GM03348 (cell line): ENCODE measurements at places on chromosomes 12 and 14.
A peak's percentile ranks its signal among the peaks of the same experiment; 100 is the strongest.

DNA sequence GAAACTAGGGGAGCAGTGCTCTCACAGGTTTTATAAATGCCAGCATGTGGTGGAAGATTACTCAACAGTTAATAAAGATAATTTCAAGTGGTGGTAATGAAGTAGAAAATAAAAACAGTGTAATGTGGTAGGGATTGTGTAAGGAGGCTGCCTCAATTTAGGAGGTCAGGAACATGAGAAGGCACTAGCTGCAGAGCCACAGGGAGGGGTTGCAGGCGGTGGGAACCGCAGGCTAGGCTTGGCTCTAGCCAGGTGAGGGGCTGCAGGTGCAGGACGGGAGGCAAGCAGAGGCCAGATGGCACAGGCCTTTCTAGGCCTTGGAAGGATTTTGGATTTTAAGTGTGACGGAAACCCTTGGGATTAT, 768 bp downstream of the METTL25 start:
- peak; percentile 16 for DNase-seq

GRCh38 chr12:77768558-77768957, 62.1 kb upstream of the NAV3 start:
- DNase-seq: no peak

DNA sequence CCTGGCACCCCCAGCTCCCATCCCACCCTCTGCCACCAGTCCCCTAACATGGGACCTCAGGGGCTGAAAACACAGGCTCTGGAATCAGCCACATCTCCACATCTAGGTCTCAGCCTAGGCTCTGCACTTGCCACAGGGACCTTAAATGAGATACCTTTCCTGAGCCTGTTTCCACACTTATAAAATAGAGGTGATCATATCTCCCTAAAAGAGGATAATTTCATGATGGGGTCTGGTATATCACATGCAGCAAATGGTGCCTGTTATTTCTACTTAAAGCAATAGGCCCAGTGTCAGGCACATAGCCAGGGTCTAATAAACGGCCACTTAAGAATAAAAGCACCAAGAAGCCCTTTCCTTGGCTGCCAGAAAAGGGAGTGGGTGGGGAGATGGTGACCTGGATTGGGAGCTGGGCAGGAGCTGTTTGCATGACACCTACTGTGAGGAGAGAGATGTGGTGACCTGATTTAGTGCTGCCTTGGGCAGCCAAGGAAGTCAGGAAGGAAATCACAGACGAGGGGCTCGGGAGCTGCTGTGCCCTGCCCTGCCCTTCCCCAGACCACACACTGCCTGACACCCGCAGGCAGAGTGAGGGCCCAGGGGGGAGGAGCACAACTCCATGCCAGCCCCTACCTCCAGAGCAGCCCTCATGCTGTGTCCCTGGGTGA, 71.2 kb downstream of the IRF2BPL start:
- DNase-seq: no peak

DNA sequence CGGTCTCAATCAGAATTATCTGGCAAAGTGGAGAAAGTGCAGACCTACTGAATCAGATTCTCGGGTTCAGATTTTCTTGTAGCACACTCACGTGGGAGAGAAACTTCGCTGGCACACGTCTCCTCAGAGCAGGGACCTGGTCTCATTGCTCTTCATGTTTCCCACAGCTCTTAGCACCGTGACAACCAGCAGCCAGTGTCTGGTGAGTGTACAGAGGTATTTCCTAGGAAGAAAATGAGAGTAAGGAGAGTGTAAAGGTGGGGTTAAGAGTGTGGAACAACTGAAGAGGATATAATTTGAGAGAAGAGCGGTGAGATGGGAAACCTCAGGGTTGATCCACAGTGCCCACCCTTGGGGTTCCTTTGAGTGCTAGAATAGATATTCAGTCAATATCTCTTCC, 89.2 kb downstream of the ARF6 start:
- DNase-seq: no peak

DNA sequence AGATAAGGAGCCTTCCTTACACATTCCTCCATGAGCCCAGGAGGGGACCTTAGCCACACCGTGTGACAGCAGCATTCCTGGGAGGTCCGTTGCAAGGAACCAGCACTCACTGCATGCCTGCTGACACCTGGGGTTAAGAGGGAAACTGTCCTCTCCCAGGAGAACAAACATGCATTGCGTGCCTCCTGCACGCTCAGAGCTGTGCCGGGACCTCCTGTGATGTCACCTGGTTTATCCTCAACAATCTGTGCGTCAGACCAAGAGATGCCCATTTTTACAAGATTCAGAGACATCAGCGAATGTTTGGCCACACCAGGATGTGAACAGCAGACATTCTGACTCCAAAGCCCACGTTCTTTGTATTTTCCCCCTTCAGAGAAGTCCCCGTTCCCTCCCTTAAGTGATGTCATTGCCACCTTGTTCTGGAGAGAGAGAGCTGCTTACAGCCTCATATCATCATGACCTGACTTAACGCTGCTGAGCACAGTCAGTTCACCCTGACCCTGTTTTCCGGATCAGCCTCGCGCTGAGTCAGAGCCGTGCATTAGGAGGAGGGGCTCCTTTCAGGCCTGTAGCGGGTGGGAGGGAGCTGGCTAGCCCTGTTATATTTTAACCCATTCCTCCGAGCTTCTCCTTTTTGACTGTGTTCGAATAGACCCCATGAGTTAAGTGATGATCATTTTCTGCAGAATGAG, 36.2 kb downstream of the TMEM120B start:
- DNase-seq: peak; percentile 50

DNA sequence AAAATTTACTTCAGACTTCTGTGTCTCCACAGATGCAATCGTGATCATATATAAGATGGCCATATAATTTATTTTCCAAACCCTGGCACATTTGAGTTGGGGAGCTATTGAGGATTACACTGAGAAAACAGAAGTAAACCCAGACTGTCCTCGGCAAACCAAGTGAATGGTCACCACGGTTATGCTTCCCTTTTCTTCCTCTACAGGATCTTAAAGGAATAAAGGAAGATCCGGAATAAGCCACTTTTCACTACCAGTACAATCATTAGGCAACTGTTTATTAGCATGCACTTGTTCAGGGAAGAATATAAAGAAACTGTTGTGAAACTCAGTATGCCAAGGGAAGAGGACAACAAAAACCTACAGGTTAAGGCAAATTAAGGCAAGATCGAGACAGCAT, 27.6 kb downstream of the SBNO1 start:
- DNase-seq: no peak

GRCh38 chr12:28202374-28203130, 12.3 kb downstream of the CCDC91 start:
- no peak for DNase-seq

DNA sequence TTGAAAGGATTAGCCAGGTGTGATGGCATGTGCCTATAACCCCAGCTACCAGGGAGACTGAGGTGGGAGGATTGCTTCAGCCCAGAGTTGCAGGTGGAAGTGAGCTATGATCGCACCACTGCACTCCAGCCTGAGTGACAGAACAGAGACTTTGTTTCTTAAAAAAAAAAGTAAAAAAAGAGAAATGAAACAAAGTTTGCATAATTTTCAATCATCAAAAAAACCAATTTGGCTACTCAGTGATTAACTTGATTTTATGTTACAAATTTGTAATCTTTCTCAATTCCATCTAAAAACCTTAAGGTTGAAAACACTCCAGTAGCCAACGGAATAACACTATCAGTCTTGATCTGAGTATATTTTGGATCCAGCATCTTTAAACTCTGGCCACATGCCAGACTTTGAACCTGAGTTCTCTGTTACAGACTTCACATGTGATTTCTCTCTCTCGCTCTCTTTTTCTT, 12.6 kb upstream of the DENND5B start:
- DNase-seq: no peak

- DNase-seq: no peak
These were observed 251.4 kb upstream of the ATP2B1 start for GRCh38 chr12:89960011-89960507.

- DNase-seq: no peak
These were observed 68.8 kb upstream of the NOS1 start for GRCh38 chr12:117430246-117430645.

DNA sequence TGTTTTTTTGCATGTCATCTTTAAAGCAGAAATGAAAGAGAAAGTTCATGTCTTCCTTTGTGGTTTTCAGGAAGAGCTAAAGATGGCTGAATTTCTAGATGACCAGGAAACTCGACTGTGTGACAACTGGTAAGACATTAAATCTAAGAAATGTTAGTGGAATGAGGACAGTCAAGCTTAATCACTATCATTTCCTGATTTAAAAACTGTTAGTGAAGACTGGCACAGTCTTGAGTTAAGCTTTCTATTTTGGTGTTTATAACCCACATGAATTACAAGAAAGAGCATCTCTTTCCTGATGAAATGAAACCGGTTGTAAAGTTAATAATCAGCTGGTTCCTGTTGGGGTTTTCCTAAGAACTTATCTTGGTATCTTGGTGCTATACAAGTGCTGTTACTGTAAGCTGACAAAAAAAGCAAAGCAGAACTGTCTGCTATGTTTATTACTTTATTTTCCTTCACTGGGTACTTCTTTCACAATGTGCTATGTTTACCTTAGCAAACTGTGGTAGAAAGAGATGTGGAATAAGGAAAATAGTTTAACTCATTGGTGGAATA, 5.2 kb downstream of the TRAFD1 start:
- DNase-seq: no peak

- no peak for DNase-seq
These were observed 454.7 kb downstream of the NPAS3 start for GRCh38 chr14:33393231-33393894.

DNA sequence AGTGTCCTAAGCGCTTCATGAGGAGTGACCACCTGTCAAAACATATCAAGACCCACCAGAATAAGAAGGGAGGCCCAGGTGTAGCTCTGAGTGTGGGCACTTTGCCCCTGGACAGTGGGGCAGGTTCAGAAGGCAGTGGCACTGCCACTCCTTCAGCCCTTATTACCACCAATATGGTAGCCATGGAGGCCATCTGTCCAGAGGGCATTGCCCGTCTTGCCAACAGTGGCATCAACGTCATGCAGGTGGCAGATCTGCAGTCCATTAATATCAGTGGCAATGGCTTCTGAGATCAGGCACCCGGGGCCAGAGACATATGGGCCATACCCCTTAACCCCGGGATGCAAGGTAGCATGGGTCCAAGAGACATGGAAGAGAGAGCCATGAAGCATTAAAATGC, 12.7 kb upstream of the AMHR2 start:
- DNase-seq: no peak

GRCh38 chr12:123655420-123655819, 15.5 kb upstream of the TCTN2 start:
- no peak for DNase-seq

DNA sequence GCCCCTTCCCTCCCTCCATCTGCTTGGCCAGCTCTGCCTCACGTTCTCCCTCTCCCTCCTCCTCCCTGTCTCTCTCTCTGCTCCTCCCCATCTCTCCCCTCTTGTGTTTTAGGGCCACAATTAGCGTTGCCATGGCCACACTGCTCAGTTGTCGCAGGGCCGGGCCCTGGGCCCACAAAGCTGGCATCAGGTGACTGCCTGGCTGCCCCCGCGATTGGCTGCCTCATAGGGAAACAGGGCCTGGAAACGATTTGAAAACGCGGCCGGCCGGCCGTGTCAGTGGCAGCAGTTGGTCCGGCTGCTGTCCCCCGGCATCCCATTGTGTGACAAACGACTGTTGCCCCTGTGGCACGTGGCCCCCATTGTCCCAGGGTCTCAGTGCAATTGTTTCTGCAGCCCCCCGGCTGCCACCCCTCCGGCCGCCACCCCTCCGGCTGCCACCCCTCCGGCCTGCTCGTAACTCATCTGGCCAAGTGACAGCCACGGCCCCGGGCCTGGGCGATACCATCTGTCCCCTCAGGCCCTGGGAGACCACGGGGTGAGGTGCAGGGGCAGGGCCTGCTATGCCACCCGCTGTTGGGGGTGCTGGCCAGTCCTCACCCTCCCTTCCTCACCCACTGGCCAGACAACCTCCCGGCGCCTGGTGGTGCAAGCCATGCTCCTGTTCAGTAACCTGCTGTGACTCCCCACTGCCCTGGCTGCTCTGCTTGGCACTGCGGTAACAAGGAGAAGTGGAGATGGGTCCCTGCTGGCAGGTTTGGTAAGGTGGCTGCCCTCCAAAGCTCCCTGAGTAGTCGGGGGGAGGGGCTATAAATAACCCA, 17.4 kb downstream of the FOXN4 start:
- DNase-seq: peak; percentile 63

- DNase-seq: peak; percentile 76
These were observed 199.7 kb downstream of the ANO2 start for GRCh38 chr12:5745251-5745888.

- peak; percentile 93 for DNase-seq
These were observed 7.7 kb downstream of the AHNAK2 start for GRCh38 chr14:104970231-104971068.

GRCh38 chr12:108241986-108242703, 97.0 kb downstream of the CMKLR1 start:
- DNase-seq: no peak

GRCh38 chr12:770479-770878, 18.1 kb downstream of the WNK1 start:
- DNase-seq: peak; percentile 36

GRCh38 chr12:115659422-115659821, 618.1 kb downstream of the MED13L start:
- DNase-seq: no peak

DNA sequence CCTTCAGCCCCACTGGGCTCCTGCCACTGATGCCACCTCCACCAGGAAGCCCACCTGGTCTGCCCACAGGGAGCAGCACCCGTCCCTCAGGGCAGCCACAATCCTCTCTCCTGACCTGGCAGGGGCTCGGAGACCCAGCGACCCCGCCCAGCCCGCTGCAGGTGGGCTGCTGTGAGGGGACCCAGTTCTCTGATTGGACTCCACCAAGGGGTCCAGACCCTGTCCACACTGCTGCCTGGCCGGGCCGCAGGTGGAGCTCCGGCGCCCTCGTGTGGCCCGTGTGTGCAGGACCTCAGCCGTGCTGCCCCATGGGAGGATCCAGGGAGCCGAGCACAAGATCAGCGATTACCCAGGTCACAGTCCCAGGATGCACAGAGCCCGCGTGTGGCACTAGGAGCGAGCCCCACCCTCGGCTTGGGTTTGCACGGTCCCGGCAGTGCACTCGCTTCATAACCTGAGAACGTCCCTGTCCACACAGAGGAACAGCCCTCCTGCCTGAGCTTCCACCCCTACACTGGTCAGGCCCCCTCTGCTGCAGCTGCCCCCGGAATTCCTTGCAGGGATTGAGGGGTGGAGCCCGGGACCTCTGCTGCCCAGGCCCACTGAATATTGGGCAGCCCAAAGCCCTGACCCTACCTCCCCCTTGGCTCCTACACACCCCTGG, 35.4 kb upstream of the TMEM179 start:
- peak; percentile 91 for DNase-seq

- peak; percentile 68 for DNase-seq
These were observed 69.6 kb upstream of the AEBP2 start for GRCh38 chr12:19369691-19370148.

- no peak for DNase-seq
These were observed 68.7 kb downstream of the NOS1 start for GRCh38 chr12:117292688-117293087.

GRCh38 chr14:71438684-71439083, 493.5 kb upstream of the RGS6 start:
- DNase-seq: peak; percentile 37
